ENCODE measurements at places on chromosomes 3 and 15. TPM values are rescaled to one million over a fixed set of nuclear protein-coding genes. Genes with fewer than 3 reads are reported as not detected.

The CEMIP gene
- polyA plus RNA-seq, result 0.11 TPM

The IL17RB gene
- 13.3 TPM for polyA plus RNA-seq

The SLC27A2 gene
- polyA plus RNA-seq, result 3.6 TPM

The ZBTB38 gene
- polyA plus RNA-seq, result 4.4 TPM

The LSG1 gene
- polyA plus RNA-seq, result 17.8 TPM

The C2CD4A gene
- polyA plus RNA-seq, result not detected

All from H1 (cell line).